SHP77 treated with DMSO at 0.1 percent for 48 hours (cell line): ENCODE measurements at places on chromosomes 16 and 17.

DNA sequence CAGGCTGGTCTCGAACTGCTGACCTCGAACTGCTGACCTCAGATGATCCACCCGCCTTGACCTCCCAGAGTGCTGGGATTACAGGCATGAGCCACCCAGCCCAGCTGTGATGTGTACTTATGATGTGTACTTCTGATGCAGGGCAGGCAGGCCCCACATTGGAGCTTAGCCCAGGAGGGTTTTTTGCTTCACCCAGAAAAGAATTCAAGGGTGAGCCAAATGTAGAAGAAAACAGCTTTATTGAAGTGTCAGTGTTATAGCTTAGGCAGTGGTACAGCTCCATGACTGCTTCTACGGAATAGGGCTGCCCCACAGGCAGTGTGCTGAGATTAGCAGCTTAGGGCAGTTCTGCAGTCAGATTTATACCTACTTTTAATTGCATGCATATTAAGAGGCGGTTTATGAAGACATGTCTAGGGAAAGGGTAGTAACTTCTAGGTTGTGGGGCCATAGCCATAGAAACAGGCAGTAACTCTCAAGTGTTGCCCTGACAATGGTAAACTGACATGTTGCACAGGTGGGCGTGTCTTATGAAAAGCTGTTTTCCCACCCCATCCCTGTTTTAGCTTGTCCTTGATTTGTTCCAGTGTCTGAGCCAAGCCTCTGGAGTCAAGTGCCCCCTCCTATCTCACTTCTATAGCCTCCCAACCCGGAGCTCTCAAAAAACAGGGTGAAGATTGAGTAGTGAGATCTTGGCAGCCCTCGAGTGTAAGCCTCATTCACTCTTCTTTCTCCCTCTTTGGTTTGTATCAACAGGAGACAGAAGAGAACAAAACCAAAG, 24.1 kb upstream of the POLR3E start:
- no peak for DNase-seq

GRCh38 chr17:14334276-14334840, 33.5 kb downstream of the HS3ST3B1 start:
- DNase-seq = no peak

GRCh38 chr16:61791464-61791863, 244.8 kb downstream of the CDH8 start:
- DNase-seq = no peak

DNA sequence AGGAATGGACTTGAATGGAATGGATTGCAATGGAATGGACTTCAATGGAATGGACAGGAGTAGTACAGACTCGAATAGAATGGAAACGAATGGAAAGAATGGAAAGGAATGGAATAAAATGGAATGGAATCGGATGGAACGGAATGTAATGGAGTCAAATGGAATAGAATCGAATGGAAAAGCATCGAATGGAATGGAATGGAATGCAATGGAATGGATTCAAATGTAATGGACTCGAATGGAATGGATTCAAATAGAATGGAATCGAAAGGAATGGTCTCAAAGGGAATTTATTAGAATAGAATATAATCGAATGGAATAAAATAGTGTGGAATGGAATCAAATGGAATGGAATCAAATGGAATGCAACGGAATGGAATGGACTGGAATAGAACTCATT, 484.9 kb upstream of the WSB1 start:
- DNase-seq = no peak

GRCh38 chr16:85234310-85235204, 122.3 kb upstream of the CIBAR2 start:
- DNase-seq = peak; percentile 22

- no peak for DNase-seq
These were observed 562.7 kb upstream of the WSB1 start for GRCh38 chr17:26731005-26731921.

DNA sequence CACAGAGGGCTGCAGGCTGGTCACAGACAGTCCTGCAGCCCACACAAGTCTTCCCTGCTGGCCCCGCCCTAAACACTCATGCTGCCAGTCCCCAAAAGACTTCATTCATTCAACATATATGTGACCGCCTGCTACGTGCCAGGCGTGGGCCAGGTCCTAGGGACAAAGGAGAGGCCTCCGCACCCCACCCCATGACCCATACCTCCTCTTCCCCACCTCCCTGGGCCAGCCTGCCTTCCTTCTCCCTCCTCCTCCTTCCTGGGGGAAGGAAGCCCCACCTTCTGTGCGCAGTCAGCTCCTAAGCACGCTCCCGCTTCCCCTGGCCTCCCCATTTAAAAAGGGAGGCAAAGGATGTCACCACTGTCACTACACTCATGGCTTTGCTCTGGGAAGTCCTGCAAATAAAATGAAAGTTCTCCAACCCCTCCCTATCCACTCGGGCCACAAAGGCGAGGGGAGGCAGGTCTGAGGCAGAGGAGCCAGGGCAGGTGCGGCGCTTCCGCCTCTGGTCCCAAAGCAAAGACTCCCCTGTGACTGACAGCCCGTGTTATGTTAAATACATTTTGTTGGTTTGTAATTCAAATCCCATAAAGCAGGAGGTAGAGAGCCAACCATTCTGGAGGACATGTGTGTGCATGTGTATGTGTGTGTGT, 9.0 kb downstream of the DNAAF8 start:
- no peak for DNase-seq

DNA sequence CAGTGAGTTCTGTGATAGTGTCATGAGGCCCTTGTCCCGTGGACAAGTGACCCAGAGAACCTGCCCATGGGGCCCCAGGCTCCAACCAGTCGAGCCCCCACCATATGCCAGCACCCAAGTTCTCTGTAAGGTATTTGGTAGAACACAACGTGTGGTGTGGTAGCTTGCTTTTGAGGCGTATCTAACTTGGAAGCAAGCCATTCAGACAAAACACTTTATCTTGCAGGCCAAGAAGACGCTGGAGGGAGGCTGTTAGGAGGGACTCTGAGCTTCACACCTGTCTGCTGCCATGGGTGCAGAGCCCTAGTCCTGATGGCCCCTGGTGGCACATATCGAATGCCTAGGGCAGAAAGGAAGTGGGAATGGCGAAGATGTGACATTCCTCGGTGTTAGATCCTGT, 1.6 kb downstream of the NDUFAF8 start:
- DNase-seq = no peak

GRCh38 chr16:30982548-30983288, 2.3 kb upstream of the HSD3B7 start:
- DNase-seq = no peak

DNA sequence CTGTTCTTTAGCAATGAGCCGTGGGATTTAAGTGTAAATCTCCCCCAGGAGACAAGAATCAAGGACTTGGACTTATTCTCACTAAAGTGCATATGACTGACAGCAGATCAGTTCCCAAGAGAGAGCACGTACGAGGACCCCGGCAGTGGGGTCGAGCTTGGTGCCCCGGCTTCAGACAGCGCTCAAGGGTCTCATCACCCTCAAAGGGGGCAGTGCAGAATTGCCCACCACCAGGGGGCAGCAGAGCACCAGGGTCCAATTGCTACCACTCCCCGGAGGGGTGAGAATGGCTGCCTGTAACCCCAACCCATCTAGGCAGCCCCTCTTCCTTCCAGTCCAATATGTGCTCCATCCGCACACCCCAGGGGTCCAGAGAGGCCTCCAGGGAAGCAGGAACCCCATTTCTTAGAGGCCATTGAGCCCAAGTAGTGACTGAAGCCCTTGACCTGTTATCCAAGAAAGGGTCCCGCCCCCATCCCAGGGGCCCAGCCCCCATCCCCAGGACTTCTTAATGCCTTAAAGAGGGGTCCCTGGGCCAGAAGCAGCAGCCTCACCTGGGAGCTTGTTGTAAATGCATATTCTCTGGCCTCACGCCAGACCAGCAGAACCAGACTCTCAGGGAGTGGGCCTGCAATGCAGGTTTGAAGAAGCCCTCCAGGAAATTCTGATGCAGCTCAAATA, 86.1 kb downstream of the ZDHHC7 start:
- no peak for DNase-seq

DNA sequence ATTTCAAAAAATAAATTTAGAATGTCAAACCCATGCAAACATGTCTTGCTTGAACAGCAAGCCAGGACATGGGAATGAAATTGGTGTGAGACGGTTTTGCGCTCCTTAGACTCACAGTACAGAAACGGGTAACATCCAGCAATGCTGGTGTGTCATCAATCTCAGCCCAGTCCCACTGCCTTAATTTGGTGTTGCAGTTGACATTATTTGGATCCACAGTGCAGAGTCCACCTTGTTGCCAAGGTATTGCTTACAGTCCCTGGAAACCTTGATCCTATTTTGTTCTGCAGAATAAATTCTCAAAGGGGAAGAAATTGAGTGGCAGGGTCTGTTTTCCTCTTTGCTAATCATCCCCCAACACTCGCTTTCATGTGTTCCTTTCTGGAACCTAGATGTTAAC, 311.6 kb upstream of the MON1B start:
- DNase-seq = no peak

GRCh38 chr17:3574231-3574630, 16.6 kb upstream of the TRPV3 start:
- no peak for DNase-seq

- DNase-seq = no peak
These were observed 33.7 kb upstream of the VPS4A start for GRCh38 chr16:69277413-69277812.

DNA sequence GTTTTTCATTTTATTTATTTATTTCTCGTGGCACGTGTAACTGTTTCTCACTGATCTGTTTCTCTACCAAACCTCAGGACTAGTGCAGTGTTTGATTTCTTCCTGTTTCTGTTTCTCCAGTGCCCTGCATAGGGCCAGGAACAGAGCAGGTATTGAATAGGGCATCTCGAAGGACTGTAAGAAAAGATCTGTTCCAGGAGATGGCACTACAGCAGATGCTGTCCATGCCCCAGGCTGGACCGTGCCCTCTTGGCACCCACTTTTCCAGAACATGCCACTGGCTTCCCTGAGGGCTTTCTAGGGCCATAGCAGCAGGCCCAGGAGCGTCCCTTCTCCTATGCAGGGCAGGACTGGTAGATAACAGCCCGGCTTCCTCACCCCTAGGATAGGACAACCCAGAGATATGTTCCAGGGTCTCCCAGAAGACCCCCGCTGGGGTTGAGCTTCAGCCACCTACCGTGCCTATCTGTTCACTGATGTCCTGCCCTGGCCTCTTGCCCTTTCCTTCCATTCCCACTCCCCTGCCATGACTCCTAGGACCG, 4.4 kb downstream of the SNX20 start:
- no peak for DNase-seq

GRCh38 chr16:29705030-29705429, 26.1 kb downstream of the QPRT start:
- no peak for DNase-seq

- DNase-seq = peak; percentile 61
These were observed 24.2 kb downstream of the B9D1 start for GRCh38 chr17:19338031-19338990.

DNA sequence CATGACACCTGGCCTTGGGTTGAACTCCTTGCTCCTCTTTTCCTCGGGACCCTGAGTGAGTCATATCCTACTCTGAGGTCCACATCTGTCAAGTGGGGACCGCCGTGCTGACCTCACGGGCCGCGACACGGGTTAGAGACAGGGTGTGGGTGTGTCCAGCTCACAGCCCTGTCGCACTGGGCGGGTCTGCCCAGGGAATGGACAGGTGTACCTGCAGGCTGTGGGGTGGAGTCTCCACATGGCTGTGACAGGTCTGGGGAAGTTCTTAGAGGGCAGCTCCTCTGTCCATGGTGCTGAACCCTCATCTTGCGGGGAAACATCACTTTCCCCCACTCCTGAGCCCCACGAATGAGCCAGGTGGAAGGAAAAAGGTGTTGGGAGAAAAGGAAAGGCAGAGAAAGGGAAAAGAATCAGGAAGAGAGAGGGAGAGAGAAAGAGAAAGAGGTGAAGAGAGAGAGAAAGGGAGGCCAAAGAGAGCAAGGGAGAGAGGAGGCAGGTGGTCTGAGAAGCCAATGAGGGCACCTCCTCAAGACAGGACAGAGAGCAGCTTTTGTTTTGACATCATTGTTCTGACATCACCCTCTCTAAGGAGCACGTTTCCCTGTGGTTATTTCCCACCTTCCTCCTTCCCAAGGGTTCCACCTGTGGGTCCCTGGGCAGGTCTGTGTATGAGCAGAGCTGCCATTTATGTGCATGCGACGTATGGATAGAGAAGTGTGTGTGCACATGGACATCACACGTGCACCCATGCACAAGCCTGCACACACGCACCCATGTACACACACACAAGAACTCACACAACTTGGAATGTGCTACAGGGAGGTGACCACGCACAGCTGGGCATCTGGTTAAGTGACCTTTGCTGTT, 32.6 kb upstream of the CBFA2T3 start:
- DNase-seq = no peak

GRCh38 chr16:987906-988305, 6.3 kb downstream of the SOX8 start:
- no peak for DNase-seq

DNA sequence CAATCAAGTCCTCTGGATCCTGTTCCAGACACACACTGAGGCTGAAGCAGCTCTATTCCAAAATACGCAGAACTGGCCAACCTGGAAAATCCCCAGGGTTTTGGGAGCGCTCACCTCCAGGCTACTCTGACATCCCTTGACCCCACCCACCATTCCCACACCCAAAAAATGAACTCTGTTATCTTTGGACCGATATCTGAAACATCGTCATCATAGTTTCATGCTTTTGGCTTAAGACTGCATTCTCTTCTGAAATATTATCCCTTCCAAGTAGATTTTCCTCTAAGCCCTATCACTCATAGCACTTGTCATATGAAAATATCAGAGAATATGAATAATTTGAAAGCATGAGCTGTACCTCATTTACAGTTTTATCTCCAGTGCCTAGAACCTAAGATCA, 34.7 kb downstream of the VAT1L start:
- no peak for DNase-seq

GRCh38 chr17:11245187-11245586, 4.2 kb downstream of the SHISA6 start:
- DNase-seq = no peak

DNA sequence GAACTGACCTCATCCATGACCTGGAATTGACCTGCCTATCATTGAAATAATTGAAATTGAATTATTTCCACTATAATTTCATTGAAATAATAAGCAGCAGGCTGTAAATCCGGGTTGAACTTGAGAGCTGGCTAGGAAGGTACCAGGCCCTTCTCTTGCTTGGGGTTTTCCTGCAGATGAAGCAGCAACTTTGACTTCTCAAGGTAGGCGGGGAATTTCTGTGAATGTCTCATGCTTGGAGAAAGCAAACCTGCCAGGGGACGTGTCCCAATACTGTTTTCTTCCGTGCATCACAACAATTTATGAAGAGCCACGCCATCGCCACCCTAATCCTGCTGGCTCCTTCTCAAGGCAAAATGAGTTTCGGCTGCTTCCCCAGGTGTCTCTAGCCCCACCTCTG, 97.5 kb upstream of the XYLT1 start:
- DNase-seq = no peak

DNA sequence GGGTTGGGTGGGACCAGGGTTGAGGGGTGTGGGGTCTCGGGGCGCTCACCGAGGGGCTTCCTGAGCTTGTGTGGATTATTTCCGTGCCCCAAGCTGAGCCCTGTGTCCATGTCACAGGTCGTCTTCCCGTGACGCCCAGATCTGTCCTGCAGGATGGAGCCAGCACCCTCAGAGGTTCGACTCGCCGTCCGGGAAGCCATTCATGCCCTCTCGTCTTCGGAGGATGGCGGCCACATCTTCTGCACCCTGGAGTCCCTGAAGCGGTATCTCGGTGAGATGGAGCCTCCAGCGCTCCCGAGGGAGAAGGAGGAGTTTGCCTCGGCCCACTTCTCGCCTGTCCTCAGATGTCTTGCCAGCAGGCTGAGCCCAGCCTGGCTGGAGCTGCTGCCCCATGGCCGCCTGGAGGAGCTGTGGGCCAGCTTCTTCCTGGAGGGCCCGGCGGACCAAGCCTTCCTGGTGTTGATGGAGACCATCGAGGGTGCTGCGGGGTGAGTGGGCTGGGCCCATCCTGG, 1.0 kb downstream of the TELO2 start:
- DNase-seq = no peak

- no peak for DNase-seq
These were observed 14.5 kb upstream of the SLC47A2 start for GRCh38 chr17:19730843-19731242.
